CD4-positive, alpha-beta T cell treated with Interleukin-6 at 100 ng/mL for 8 hours (primary cell): ENCODE measurements at places on chromosomes 11 and 22.
A peak's percentile ranks its signal among the peaks of the same experiment; 100 is the strongest.

DNA sequence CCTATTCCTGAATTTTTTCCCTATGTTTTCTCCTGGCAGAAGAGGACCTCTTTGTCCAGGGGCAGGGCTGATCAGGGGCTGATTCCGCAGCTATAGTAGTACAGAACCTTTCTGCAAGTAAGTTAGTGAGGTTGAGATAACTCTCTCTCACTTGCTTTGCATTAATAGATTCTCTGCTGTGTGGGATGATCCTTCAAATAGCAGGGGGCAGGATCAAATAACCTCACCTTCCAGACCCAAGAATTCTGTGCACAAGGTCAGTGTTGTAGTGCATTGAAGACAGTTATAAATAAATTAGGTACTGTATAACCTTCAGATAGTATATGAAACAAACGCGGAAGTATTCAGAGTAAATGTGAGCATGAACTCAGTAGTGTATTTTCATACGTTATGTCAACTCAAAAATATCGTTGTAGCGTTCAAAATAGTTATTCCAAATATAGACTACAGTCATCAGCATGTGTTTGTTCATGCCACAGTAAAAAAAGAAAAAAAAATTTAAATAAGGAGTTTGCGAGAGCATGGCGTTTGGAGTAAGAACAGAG, 278 bp downstream of the MMP26 start:
- no peak for DNase-seq

GRCh38 chr11:22343371-22344032, 5.3 kb downstream of the SLC17A6 start:
- no peak for DNase-seq

- no peak for DNase-seq
Observed at GRCh38 chr22:32465661-32466060, 1.4 kb upstream of the BPIFC start.

GRCh38 chr11:44313761-44314489, 4.0 kb upstream of the ALX4 start:
- no peak for DNase-seq

DNA sequence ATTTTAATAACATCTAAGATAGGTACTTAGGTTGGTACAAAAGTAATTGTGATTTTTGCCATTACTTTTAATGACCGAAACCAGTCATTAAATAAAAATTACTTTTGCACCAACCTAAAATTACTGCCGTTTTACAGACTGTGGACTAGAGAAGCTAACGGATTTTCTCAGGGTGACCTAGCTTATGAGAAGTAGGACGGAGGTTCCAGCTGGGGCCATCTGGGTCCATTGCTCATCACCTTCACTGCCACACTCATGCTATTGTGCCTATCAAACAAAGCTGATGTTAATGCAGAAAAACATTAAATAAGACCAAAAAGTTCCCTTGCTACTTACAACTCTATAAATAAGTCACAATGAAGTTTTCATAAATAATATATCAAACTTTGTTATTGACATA, 38.9 kb downstream of the GRIA4 start:
- no peak for DNase-seq

- peak; percentile 51 for DNase-seq
Observed at GRCh38 chr11:65116370-65117205, 913 bp downstream of the ZNHIT2 start.

DNA sequence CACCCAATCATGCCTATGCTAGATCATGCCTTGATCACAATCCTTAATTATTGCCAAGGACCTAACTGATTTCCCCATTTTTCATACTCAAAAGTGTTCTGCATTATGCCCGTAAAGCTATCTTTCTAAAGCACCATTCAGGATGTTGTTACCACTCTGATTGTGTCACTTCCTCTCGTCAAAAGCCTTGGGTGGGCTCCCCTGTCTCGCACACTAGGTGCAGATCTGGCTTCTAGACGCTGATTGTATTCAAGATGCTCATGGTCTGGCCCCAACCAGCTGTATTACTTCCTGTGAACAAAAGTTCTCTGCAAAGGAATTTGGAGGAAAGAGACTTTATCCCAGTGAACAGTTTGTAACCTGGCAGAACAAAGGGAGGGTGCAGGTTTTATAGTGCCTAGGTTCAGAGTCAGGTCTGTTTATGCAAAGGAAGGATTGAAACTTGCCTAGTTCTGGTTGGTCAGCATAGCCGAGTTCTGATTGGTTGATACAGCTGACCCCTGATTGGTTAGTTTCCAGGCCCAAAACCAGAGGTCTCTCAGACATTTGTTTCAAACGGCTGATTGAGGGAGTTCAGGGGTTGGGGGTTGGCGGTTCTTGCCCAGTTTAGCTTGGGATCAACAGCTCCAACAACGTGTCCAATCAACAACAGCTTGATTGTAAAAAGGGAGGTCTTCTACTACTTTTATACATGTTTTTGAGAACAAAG, 25.4 kb downstream of the ATG13 start:
- DNase-seq: no peak

GRCh38 chr11:77069336-77069968, 2.7 kb downstream of the CAPN5 start:
- DNase-seq: no peak

DNA sequence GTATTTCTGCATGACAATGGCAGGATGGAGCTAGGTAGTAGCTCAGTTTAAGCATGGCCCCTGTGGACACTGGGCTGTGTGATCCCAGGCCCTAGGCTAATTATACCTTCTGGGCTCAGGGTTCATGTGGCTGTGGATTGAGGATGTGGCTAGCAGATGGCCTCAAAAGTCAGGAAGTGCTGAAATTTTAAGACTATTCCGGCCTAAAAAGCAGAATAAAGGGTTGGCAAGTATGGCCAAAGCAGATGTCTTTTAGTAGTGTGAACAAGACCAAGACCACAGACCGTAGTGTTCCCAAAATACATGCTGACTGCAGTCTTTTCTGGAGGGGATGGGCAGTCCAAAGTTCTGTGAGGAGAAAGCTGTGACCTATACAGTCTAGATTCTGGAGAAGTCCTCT, 115.7 kb upstream of the RAG2 start:
- DNase-seq: no peak

DNA sequence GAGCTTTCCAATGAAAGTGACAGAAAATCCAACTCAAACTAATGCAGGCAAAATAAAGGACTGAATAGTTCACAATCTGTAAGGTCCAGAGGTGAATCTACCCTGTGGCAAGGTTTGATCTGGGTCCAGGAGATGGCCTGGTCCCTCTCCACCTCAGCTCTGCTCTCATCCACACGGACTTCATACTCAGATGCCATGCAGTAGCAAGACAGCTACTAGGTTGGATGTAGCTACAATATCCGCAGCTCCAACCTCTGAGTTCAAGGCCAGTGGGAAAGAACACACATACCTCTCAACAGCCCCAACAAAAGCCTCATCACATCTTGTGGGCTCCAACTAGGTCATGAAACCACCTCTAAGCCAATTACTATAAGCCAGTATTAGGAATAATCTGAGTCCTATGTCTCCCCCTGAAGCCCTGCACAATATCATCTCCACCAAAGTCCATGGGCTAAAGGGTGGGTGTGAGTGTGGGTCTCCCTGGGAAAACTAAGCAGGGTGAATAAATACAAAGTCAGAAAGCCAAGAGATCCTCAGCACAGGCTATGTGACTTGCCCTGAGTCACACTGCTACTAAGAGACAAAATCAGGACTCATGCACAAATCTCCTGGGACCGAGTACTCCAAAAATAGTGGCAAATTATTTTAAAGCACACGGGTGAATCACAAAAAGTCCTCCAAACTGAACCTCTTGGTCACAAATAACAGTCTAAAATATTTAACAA, 78.8 kb downstream of the LARGE1 start:
- no peak for DNase-seq

GRCh38 chr11:105860105-105860504, 161.9 kb downstream of the MSANTD4 start:
- DNase-seq: no peak

- DNase-seq: no peak
Observed at GRCh38 chr11:123065621-123066020, 3.7 kb upstream of the HSPA8 start.

- peak; percentile 55 for DNase-seq
Observed at GRCh38 chr11:74783241-74783871, 34.7 kb downstream of the RNF169 start.

GRCh38 chr22:42915980-42916765, 59.1 kb upstream of the ARFGAP3 start:
- no peak for DNase-seq

DNA sequence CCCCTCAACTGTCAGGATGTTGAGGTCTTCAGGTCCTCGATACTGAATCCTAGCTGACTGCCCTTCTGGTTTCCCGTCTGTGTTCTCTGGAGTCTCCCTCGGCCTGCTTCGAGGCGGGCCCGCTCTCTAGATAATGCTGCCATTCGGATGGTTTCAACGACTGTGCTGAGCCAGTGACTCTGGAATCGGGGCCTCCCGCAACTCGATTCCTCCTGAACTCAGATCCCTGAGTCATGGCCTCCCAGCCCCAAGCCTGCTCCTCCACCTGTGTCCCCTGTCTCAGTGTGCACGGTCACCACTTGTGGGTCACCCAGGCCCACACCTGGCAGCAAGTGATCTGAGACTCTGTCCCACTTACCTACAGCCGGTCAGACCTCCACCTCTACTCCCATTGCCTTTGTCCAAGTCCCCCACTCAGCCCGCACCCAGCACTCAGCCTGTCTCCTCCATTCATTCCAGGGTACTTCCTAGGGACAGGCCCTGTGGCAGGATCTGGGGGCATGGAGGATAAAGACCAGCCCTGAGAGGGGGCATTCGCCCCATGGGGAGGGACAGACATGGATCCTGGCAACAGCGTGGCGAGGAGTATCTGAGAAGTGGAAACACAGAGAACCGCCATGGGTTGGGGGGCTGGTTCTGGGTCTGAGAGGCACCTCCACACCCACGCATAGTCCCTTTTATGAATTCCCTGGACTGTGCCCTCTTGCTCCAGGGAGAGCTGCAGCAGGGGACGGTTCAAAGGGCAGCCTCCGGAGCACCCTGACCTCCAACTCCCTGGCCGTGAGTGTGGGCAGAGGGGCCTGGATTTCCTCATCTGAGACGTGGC, 14.3 kb downstream of the MPST start:
- no peak for DNase-seq

- DNase-seq: no peak
Observed at GRCh38 chr11:116415095-116415494, 357.7 kb downstream of the BUD13 start.

DNA sequence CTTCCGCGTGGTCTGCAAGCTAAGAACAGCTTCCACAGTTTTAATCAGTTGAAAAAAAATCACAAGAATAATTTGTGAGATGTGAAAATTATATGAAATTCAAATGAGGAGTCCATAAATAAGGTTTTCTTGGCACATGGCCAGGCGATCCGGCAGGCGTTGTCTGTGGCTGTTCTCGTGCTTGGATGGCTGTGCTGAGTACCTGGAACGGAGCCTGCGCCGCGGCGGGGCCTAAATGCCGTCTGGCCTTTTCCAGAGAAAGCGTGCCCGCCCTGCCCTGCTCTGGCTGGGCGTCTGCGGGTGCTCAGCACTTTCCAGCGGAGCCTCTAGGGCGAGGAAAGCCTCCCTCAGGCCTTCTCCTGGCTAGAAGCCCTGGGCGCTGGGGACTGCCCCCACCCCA, 41.8 kb downstream of the OSBPL5 start:
- no peak for DNase-seq

DNA sequence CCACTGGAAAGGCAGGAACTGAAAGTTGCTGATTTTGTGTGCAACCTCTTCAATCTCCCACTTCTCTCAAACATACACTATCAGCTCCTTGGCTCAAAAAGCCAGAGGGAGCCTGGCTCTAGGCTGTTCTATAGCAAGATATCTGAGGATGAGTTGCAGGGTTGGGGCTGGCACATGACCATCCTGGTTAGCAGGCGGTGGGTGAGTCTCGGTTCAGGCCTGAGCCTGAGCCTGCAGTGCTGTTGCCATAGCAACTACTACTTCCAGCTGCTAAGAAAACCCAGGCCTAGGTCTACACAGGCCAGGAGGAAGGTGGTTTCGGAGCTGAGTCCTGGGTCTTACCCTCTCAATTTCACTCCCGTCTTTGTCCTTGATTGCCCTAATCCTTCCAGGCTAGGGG, 39.0 kb downstream of the CWC15 start:
- no peak for DNase-seq

GRCh38 chr11:6664551-6664950, 8.9 kb upstream of the DCHS1 start:
- no peak for DNase-seq

GRCh38 chr11:65764434-65764833, 16.3 kb downstream of the AP5B1 start:
- DNase-seq: no peak

DNA sequence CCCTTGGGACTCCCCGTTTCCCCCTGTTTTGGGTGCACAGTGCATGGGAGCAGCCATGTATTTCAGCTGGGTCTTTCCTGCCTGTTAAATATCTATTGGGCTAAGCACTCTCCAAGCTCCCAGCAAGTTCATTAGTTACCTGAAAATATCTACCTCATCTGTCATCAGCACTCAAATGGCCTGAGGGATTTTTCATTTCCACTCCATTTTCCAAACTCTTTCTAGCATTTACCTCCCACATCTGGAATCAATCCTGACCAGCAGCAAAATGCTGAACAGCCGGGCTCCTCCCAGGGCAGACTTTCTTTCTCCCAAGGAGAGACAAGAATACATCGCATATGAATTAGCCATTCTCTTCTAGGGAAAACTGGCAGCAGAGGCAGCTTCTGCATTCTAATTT, 273.5 kb upstream of the MPPED2 start:
- no peak for DNase-seq

- DNase-seq: no peak
Observed at GRCh38 chr11:124876818-124877630, 11.8 kb downstream of the ROBO3 start.
